Stimulated activated CD4-positive, alpha-beta T cell treated with anti-CD3 and anti-CD28 coated beads, TNF-alpha, amount 100 ng/mL, for 4 hours (primary cell): ENCODE measurements at places on chromosomes 13 and 19.

DNA sequence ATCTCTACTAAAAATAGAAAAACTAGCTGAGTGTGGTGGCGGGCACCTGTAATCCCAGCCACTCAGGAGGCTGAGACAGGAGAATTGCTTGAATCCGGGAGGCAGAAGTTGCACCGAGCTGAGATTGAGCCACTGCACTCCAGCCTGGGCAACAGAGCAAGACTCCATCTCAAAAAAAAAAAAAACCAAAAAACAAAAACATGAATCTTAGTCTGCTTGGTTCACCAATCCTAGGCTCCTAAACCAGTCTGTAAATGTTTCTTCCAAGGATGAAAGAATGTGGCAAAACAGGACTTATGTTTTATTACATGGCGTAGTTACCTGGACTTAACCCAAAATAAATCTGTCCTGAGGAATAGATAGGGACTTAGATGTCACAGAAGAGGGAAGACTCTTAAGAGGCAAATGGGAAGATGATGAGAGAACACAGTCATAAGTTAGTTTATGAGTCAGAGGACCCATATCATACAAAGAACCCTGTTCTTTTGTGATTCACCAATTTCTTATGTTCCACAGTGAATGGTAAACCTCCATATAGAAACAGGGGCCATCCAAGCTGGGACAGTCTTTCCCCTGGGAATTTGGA, 6.9 kb upstream of the FBXL3 start:
- no peak for DNase-seq

DNA sequence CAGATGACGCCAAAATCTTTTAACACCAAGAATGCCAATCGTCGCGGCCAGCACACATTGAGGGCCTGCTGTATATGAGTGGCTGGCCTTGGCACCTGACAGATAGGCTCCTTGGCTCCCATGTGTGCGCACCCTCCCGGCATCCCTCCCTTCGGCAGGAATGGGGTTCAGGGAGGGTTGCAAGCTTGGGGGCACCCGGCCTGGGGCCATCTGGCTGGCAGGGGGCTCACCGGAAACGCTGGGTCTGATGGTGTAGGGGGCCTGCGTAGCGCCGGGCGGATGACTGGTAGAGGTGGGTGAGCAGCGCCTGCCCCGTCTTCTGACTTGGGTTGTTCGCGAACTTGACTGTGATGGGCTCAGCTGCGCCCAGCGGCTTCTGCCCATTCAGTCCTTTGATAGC, 22.4 kb downstream of the PRKCSH start:
- DNase-seq: no peak

GRCh38 chr13:100707818-100708740, 33.5 kb upstream of the TMTC4 start:
- DNase-seq: no peak

GRCh38 chr13:54852831-54853230, 1824.2 kb downstream of the OLFM4 start:
- DNase-seq: no peak

- no peak for DNase-seq
These were observed 337.7 kb downstream of the KCNRG start for GRCh38 chr13:50352720-50353480.

DNA sequence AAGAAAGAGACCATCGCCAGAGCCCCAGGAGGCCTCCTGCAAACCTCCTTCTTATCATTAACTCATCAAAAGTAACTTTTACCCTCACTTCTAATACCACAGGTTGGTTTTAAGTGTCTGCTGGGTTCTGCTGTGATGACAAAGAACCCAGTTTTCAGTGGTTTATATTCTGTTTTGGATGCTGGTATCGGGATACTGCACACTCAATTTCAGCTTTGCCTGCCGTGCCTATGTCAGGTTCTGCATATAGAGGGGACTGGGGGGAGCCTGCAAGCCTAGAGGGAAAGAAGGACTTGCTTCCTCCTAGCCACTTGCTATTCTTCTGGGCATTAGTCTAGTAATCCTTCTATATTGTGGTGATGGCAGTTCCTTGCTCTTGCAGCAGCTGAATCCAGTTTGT, 242.4 kb downstream of the KCNRG start:
- no peak for DNase-seq

GRCh38 chr19:18306209-18306887, 16.5 kb downstream of the LSM4 start:
- no peak for DNase-seq

- no peak for DNase-seq
These were observed 8.8 kb downstream of the CYP4F8 start for GRCh38 chr19:15623711-15624318.

- peak; percentile 45 for DNase-seq
These were observed 696 bp upstream of the SAMD1 start for GRCh38 chr19:14091081-14091812.

DNA sequence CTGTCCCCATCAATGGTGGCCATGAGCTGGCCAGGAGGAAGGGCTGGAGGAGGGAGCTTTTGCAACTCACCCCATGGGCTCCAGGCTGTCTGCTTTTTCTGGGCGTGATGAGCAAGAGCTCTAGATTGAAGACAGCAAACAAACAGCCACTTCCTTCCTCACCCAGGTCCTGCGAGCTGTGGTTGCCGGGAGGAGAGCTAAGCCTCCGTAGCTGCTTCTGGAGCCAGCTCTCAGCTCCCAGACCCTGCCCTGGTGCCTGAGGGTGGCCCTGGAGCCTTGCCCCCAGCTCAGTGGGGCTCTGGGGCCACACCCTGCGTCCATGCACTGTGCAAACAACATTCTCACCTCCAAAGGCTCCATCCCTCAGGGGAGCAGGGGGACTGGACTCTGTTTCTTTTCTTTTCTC, 6.2 kb downstream of the MYO1F start:
- no peak for DNase-seq

DNA sequence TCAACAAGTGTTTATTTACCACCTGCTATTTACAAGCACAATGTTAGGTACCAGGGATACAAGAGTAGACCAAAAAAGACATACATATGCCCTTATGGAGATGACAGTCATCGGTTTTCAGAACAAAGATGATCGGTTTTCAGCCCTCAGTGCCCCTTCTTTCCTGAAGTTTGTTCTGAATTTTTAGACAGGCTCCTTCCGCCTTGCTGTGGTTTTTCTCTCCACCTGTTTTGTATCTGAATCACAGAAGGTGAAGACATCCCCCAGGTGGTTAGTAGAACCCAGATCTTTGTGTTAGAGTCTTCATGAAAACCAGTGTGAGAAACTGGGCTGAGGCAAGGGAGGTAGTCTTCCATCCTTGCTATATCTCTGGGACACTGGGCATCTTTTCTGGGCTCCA, 23.5 kb downstream of the ACTL9 start:
- DNase-seq: no peak
